Activated T-helper 2 cell treated with anti-CD3 and anti-CD28 coated beads, Interferon-gamma antibody, Interleukin-2, Interleukin-4, amounts not matched to agents 10 μg/mL and 5 μg/mL and 100 μg/mL, durations not matched to agents 14 hours and 24 hours and 36 hours (primary cell): ENCODE measurements at places on chromosomes 7 and 10.
A peak's percentile ranks its signal among the peaks of the same experiment; 100 is the strongest.

DNA sequence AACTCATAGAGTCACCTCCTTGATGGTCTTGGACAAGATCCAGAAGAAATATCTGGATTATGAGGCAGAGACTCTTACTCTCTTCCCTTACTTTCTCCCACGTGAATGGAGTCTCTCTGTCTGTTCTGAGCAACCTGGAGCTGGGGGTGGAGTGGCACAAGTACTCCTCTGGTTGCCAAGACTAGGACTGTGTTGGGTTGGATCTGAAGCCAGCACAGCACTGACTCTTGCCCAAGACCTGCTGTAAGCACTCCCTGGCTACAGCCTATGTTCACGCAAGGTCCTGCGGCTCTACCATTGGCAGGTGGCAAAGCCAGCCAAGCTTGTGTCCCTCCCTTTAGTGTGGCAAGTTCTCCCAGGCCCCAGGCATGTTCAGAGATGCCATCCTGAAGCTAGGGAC, 488.2 kb upstream of the NRG3 start:
- DNase-seq = no peak

DNA sequence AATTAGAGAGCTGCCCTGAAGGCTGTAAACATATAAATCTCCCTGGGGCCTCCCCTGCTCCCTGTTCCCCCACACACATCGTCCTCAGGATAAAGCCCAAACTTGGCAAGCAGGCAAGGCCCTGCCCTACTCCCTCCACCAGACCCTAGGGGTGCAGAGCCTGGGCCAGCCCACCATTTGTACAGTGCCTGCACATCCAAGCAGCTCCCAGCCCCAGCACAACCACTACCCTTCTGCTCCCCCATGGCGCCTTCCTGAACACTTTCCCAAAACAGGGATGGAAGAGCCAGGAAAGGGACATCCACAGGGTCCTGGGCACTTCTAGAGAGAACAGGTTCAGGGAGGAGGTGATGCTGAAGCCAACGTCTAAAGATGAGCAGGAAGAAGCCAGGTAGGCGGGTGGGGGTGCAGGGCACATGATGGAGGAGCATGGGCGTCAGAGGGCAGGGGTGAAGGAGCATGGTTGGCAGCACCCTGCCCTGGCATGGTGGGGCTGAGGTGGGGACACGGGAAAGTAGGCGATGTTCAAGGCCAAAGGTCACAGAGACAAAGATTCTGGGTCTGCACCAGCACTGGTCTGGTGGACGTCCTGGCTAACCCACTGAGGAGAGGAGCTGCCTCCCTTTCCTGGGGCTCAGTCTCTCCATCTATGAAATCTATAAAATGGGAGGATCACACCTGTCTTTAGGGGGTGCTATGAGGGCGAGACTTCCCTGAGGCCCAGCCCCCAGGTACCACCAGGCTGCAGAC, 140.6 kb downstream of the ARHGAP22 start:
- DNase-seq = no peak

- no peak for DNase-seq
These were observed 191.9 kb downstream of the ETV1 start for GRCh38 chr7:13797545-13797944.

DNA sequence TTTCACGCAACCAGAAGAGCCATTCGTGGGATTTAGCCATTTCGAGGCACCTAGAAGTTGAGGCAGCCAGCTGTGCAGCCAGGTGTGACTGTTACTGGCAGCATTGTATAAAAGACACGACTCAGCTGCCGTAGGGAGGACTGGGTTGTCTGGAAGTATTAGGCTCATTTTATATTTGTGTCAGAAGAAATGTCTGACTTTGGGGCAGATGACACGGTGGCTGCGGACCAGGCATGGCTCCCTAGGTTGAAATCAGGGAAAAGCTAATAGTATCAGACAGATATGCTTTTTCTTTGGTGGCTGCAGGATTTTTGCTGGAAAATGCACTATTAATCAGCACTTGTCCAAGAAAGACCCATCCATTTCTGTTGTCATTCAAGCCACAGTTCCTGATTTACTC, 4.2 kb upstream of the DPYSL4 start:
- DNase-seq = no peak

- DNase-seq = no peak
These were observed 57.1 kb upstream of the BAMBI start for GRCh38 chr10:28620251-28620650.

DNA sequence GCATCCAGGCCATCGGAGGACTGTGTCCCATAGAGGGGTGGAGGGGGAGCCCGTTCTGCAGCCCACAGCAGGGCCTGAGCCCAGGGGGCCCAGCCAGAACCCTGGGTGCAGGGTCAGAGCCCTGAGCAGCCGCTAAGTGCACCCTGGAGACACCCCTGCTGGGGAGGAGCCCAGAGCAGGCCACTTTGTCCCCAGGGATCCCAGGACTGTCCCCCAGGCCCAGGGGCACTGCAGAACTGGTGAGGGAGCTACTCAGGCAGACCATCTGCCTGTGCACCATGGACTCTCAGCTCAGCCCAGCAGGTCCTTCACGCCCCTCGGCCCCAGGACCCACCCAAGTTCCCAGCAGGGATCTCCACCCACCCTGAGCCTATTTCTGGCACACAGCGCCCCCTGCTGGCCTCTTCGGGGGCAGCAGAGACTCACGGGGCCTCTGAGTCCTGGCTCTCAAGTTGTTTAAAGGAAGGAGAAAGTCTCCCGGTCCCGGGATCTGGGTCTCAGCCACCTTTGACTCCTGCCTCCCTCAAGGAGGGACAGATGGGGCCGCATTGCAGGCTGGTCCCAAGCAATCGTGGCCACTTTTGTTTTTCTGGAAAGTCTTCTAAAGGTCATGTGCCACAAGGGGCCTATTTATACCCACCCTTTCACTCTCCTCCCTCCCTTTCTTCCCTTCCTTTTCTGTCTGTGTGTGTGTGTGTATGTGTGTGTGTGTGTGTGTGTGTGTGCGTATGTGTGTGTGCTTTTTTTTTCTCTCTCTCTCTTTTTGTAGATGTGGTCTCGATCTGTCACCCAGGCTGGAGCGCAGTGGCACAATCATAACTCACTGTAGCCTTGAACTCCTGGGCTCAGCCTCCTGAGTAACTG, 90.3 kb downstream of the MYL10 start:
- DNase-seq = peak; percentile 45

DNA sequence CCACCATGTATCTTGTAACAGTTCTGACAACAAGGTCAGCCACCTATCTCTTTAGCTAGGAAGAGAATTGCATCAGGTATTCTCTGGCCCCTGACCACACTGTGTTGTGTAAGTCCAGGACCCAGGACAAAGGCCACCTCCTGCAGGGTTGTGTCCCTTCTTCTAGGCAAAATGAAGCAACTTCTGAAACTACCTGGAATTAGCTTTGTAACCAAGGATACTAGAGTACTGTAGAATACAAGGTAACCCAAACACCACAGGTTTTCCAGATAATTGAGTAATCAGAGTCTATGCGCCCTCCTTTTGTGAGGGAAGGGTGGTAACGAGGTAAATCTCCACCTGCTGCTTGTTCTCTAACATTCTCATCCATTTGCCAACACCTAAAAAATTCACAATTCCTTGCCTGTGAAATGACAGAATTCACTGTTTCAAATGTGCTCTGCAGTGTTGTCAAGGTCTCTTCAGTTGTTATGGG, 51.7 kb downstream of the SGMS1 start:
- no peak for DNase-seq

DNA sequence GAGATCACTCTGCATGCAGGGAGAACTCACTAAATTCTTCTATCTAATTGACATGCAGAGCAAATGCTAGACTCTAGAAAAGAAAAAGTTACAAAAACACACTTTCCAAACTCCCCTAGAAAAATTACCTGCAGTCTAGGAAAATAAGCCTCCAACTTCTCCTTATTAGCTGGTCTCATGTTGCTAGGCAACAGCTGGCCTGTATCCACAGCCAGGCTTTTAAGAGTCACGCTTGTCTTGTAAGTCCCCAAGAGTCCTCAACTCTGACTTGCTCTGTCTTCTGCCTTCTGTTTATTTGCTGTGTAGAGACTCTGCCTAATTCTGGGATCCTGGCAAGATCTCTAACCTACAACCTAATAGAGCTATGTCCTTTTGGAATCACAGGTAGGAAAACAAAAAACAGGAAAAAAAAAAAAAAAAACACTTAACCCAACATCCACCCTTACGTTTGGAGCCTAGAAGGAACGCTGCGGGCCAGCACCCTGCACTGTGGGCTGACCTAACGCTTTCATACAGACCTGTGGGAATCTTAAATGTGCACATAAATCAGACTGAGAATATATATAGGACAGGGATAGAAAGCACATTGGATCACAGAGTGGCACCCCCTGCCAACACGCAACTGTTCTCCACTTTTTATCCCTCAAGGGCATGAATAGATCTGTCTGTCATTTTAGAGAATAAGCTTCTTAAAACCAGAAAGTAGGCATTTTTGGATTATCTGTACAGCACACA, 117.0 kb upstream of the PTPRZ1 start:
- no peak for DNase-seq

DNA sequence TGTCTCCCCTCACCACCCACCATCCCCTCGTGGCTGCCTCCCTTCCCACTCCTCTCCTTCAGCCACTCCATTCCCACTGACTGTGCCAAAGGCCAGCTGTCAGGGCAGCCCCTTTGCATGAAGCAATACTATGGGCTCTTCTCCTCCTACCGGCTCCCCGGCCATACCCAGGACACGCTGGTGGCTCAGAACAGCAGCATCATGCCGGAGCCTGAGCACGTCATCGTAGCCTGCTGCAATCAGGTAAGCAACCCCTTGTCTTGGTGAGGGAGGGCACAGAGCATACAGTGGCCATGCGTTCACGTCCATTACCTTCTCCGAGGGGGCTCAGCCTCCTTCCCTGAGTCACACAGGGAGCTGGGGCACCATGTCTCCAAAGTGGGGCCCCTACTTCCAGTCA, 11.6 kb downstream of the CHAT start:
- no peak for DNase-seq

DNA sequence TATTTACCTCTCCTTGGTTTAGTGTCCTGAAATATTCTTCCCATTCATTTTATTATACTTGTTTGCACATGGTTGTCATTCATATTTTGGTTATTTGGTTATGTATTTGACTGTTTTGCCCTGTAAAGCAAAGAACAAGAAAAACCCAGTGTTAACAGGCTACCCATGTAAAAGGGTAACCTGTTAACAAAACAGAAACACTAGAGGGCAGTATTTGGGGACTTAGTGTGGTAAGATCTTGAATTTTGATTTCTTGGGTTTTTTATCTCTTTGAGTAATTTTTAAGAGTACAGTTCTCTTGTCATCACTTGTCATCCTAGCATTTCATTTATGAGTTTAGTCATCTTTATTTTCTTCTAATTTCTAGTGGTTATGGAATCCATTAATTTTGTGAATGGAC, 51.3 kb downstream of the POLL start:
- no peak for DNase-seq

DNA sequence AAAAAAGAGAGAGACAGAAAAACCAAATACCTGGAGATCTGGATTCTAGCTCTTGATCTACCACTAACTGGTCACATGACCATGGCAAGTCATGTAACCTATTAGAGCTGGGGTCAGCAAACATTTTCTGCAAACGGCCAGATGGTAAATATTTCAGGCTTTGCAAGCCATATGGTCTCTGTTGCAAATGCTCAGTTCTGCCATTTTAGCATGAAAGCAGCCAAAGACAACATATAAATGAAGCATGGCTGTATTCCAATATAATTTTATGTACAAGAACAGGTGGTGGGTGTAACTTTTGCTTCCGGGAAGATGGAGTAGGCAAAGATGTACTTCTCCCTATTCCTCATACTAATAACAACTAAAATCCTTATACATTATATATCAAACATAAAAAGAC, 6.7 kb downstream of the FRA10AC1 start:
- DNase-seq = no peak

DNA sequence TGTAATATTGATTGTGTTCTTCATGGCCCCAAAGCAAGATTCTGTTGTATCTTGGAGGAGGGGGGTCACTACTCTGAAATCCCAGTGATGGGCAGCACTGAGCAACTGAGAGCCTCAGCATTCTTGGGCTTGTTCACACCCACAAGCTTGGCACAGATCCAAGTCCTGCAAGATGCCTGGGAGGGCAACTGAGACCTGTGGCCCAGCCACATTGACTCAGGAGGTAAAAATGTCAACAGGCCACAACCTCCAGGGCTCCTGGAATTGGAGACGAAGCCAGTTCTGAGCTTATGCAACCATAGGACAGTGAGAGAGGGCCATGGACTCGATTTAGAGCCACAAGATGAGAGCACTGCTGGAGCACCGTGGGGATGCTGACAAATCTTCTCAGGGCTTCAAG, 3.1 kb upstream of the DOCK1 start:
- no peak for DNase-seq

- DNase-seq = peak; percentile 35
These were observed 6.0 kb upstream of the TMED4 start for GRCh38 chr7:44587843-44588711.

DNA sequence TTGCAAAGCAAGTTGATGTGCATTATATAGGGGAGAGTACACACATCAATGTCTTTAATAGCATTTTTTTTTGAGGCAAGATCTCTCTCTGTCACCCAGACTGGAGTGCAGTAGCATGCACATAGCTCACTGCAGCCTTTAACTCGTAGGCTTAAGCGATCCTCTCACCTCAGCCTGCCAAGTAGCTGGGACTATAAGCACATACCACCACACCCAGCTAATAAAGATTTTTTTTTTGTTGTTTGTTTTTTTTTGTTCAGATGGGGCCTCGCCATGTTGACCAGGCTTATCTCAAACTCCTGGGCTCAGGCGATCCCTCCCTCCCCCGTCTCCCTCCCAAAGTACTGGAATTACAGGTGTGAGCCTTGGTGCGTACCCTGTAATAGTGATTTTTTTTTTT, 1.5 kb downstream of the UMAD1 start:
- DNase-seq = no peak

DNA sequence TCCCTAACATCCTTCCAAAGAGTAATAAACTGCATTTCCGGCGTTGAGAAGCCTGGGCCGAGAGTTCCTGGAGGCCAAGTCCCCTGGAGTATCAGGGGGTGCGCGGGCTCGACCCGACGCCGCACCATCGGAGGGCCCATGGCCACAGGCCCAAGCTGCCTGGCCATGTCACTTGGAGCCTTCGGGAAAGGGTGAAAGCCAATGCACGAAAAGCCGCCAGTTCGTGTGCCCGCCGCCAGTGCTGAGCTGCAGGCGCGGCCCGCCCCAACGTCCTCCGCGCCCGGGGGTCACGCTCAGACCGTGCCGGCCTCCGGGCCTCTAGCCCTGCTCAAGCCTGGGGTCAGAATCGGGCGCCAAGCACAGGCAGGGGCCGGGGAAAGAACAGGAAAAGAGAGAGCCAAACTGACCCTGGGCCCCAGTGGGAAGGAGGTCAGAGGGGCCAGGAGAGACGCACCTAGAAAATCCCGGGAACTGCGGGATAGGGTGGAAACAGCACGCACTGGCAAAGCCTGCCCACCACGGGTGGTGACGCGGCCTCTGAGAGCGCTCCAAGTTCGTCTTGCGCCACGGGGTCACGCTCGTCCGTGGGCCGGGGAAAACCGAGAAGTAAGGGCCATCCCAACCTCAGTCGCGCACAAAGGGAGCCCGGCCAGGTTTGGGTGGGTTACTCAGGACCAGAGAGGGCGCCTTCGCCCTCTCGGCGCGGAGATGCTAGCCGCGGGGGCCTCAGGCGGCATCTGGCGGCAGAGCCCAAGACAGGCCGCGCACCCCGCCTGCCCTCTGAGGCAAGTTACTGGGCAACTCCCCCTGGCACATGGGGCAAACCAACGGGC, 4.2 kb upstream of the EBF3 start:
- no peak for DNase-seq
